ENCODE measurements at places on chromosomes 1 and 21. TPM values are rescaled to one million over a fixed set of nuclear protein-coding genes. Genes with fewer than 3 reads are reported as not detected.
A peak's percentile ranks its signal among the peaks of the same experiment; 100 is the strongest.

The CGN gene
- not detected for total RNA-seq

The NPR1 gene
- total RNA-seq: 187 TPM

GRCh38 chr1:213054733-213055591 lies 3.9 kb downstream of the RPS6KC1 start:
- H3K27me3 ChIP-seq: no peaks in the 10 kb centered on the region
- H3K36me3 ChIP-seq: no peaks in the 10 kb centered on the region
- H3K4me3 ChIP-seq: no peak overlapping the region
- no peak overlapping the region for H3K27ac ChIP-seq

DNA sequence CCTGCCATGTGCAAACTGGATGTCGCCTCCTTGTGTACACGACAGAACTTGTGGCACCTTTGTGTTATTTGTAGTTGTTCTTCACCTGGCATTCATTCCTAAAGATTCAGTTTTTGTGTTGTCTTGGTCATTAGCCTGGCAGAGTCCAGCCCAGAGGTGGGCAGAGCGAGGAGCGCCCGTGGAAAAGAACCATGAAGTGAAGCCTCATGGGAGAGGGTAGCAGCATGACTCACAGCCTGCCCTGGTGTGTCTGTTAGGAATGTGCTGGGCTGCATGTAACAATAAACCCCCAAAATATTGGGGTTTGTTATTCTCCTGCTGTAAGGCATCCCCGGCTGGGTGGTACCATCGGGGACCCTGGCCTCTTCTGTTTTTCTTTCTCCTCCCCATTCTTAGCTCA lies 124.9 kb upstream of the TMEM51 start:
- no peak overlapping the region for H3K4me3 ChIP-seq
- no peak for DNase-seq

GRCh38 chr1:218572050-218572449 lies 226.9 kb downstream of the TGFB2 start:
- H3K36me3 ChIP-seq: no peaks in the 10 kb centered on the region
- H3K27me3 ChIP-seq: no peaks in the 10 kb centered on the region
- no peaks in the 10 kb centered on the region for H3K4me1 ChIP-seq
- H3K4me3 ChIP-seq: no peak overlapping the region
- H3K27ac ChIP-seq: no peak overlapping the region

DNA sequence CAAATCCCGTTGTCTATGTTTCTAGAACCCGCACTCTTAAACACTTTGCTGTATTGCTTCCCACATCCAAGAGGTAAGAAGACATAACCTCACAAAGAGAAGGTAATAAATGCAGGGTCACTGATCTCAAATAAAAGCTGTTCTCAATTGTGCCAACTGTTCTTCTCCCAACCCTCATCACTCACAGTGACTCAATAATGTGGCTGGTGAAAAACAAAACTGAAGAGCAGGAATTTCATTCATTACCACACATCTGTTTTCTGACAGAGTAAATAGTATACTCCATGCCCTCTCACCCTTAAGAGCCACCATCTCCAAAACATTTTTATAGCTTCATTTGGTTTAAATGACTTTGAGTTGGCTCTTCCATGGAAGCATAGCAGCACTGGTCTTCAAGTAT lies 6.2 kb upstream of the ERICH3 start:
- no peaks in the 10 kb centered on the region for H3K4me1 ChIP-seq
- DNase-seq: no peak
- no peaks in the 10 kb centered on the region for H3K36me3 ChIP-seq
- no peak overlapping the region for H3K4me3 ChIP-seq

- no peaks in the 10 kb centered on the region for H3K36me3 ChIP-seq
- H3K27ac ChIP-seq: no peak overlapping the region
- peaks cover 13% of the 10 kb centered on the region for H3K4me1 ChIP-seq
- DNase-seq: no peak
- H3K27me3 ChIP-seq: no peaks in the 10 kb centered on the region
These were observed 1.8 kb downstream of the GPR3 start for GRCh38 chr1:27394282-27394658.

DNA sequence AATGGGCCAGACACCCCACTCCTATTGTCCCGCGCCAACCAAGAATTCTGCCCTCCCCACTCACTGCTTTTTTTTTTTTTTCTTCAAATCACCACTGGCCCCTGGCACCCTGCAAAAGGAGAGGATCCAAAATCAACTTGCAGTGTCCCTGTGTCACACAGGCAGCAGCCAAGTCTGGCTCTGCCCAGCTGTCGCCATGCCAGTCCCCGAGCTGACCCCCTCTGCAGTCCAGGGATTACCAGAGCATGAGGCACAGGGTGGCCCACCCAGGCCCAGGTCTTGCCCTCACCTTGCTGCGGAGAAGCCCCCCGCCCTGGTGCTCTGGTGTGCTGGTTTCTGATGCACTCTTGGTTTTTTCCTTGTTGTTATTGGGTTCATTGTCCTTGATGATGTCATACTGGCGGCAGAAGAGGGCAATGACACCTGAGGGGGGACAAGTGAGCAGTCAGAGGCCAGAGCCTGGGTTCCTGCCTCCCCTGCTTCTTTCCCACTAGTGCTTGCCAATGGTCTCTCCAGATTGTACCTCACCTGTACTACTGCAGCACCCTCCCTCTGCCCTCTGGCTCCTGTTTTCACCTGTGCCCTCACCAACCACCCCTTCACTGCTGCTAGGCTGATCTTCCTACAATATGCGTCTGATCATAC lies 6.2 kb downstream of the FNDC5 start:
- H3K4me3 ChIP-seq: no peak overlapping the region
- peaks cover 20% of the 10 kb centered on the region for H3K4me1 ChIP-seq
- peak overlapping the region; percentile 67 for H3K27ac ChIP-seq
- no peaks in the 10 kb centered on the region for H3K27me3 ChIP-seq
- H3K36me3 ChIP-seq: no peaks in the 10 kb centered on the region

DNA sequence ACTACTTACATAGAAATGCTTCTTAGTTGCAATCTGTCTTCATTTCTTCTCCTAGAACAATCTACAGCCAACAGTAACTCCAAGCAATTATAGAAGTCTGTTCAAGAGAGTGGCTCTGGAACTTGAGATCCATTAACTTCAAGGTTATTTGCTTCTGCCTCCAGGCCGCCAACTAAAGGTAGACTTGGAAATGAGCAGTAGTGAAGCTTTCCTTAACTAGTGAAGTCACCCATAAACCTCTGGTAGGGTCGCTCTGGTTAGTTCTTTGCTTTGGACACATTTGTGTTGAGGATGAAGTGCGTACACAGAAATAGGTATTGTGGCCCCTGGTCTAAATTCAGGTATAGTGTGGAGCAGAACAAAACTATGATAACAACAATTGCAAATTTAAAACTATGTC lies 809.9 kb upstream of the RGS18 start:
- no peaks in the 10 kb centered on the region for H3K36me3 ChIP-seq
- DNase-seq: no peak
- no peak overlapping the region for H3K4me3 ChIP-seq
- H3K27ac ChIP-seq: no peak overlapping the region
- no peaks in the 10 kb centered on the region for H3K4me1 ChIP-seq

DNA sequence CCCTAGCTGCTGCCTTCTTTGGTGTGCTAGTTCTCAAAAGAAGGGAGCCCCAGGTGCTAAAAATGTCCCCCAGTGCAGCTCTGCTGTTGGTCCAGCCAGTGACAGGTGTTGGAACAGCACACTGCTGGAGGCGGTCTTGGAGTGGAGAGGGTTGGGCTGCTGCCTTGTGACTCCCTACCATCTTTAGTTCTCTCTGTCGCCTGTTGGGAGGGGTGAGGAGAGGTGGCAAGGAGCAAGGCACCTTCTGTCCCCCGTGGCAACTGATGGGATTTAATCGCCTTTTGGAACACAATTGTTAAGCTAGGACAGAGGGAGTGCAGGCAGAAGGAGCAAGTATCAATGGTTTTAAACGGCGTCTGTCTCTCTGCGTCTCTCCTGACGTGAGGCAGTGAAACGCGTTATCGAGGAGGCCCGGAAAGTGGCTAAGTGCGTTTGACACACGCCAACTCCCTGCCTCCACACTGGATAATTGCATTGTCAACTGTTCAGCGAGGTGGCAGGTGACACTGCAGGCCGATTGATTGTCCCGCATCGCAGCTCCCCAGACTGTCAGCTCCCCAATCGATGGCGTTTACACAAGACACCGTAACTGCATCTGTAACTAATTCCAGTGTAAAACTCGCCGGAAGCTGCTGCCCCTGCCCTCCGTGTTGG lies 34.0 kb downstream of the TMEM53 start:
- peaks cover 22% of the 10 kb centered on the region for H3K4me1 ChIP-seq
- H3K4me3 ChIP-seq: no peak overlapping the region
- DNase-seq: no peak
- H3K27me3 ChIP-seq: no peaks in the 10 kb centered on the region

DNA sequence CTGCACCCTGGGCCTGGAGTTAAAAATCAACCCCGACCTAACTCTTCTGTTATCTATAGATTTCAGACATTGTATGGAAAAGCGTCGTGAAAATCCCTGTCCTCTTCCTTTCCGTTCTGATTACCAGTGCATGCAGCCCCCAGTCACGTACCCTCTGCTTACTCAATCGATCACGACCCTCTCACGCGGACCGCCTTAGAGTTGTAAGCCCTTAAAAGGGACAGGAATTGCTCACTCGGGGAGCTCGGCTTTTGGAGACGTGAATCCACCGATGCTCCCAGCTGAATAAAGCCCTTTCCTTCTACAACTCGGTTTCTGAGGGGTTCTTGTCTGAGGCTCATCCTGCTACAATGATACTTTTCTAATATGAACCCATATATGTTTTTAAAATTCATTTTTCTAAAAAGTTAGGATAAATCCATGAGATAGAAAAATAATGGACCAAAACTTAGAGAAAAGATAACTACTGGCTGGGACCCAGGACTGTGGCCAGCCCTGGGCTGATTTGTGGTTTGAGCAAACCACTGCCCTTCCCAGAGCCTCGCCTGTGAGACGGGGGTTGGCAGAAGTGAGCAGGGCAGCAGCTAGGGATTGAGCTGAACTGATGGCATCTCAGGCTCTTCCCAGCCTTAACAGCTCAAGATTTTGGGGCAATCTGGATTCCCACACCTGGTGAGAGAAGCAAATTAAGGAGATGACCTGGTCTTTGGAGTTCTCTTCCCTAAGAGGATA lies 5.0 kb downstream of the UQCRHL start:
- peak overlapping the region; percentile 84 for H3K27ac ChIP-seq
- H3K4me1 ChIP-seq: peaks cover 42% of the 10 kb centered on the region
- no peak overlapping the region for H3K4me3 ChIP-seq
- no peaks in the 10 kb centered on the region for H3K27me3 ChIP-seq

GRCh38 chr1:38834937-38835827 lies 24.4 kb downstream of the RRAGC start:
- H3K27ac ChIP-seq: no peak overlapping the region
- peaks cover 17% of the 10 kb centered on the region for H3K36me3 ChIP-seq
- no peaks in the 10 kb centered on the region for H3K27me3 ChIP-seq

Measured in ascending aorta (tissue), 2 donors.